ENCODE measurements at places on chromosomes 5 and 9.

GRCh38 chr5:158434749-158435148 lies 575.8 kb upstream of the CLINT1 start:
- DNase-seq = no peak

GRCh38 chr5:82521431-82522051 lies 243.4 kb upstream of the RPS23 start:
- DNase-seq = no peak

- no peak for DNase-seq
Measured at GRCh38 chr9:7976167-7976755, 176.7 kb upstream of the DMAC1 start.

GRCh38 chr5:100828071-100828897 lies 74.8 kb downstream of the ST8SIA4 start:
- DNase-seq = no peak

- no peak for DNase-seq
Measured at GRCh38 chr5:89036704-89037489, 153.9 kb upstream of the MEF2C start.

- no peak for DNase-seq
Measured at GRCh38 chr9:107154291-107154690, 128.8 kb upstream of the RAD23B start.

GRCh38 chr5:108615216-108615615 lies 132.5 kb upstream of the FER start:
- DNase-seq = no peak

- DNase-seq = no peak
Measured at GRCh38 chr5:179324760-179325295, 20.4 kb downstream of the ADAMTS2 start.

- DNase-seq = no peak
Measured at GRCh38 chr5:177067503-177067902, 19.2 kb upstream of the FGFR4 start.

DNA sequence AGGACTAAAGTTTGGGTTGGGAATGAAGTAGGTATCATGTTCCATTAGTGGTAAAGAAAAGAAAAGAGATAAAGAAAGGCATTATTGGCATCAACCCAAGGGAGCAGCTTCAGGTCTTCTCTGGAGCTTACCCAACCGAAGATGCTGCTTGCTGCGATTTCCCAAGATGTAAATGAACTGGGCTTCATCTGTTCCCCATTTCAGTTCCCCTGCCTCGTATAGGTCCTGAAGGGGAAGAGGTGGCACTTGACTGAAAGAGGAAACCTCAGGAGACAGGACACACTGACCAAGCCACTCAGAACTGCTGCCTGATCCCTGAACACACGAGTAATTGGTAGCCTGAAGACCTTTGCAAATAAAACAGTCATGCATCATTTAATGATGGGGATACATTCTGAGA lies 24.6 kb downstream of the ANXA6 start:
- DNase-seq = peak; percentile 37

- no peak for DNase-seq
Measured at GRCh38 chr9:122338536-122338935, 32.3 kb upstream of the PTGS1 start.

GRCh38 chr5:134735243-134735642 lies 3.1 kb upstream of the CAMLG start:
- no peak for DNase-seq
